Tongue (tissue), 3 donors: ENCODE measurements at places on chromosomes 5 and 9. TPM values are rescaled to one million over a fixed set of nuclear protein-coding genes. Genes with fewer than 3 reads are reported as not detected.
A peak's percentile ranks its signal among the peaks of the same experiment; 100 is the strongest.

- DNase-seq, result no peak
These were observed 17.4 kb upstream of the CAMSAP1 start for GRCh38 chr9:135924628-135925338.

DNA sequence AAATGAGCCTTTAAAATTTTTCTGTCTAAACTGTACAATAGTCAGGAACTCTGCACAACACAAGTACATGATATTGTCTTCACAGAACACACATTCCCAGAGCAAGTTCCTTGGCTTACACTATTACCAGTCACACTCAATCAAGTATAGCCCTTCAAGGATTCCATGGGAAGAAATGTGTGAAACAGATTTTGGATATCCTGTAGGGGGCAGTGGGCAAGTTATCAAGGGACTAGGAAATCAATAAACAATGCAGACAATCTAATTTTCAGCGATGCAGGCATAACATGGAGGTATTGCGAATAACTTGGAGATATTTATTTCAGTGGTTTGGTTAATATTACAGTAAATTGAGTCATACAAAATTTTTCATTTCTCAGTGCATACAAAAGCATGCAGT lies 1171.5 kb upstream of the NUDT12 start:
- no peak for DNase-seq

DNA sequence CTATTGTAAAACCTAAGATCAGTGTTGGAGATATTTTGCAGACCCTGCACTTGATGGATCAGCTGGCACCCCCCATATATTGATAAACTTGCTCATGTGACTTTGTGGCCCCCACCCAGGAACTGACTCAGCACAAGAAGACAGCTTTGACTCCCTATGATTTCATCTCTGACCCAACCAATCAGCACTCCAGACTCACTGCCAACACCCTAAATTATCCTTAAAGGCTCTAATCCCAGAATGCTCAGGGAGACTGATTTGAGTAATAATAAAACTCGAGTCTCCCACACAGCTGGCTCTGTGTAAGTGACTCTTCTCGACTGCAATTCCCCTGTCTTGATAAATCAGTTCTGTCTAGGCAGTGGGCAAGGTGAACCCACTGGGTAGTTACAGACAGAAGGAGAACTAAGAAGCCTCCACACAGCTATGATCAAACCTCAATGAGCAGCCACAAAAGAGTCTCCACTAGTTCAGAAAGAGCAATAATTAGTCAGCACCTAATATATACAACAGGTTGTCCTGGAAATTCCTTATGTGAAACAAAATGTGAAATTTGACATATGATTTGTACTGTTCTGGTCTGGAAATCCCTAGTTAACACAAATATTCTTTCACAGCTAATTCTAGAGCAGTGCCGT lies 52.2 kb downstream of the ACTL7B start:
- no peak for DNase-seq

DNA sequence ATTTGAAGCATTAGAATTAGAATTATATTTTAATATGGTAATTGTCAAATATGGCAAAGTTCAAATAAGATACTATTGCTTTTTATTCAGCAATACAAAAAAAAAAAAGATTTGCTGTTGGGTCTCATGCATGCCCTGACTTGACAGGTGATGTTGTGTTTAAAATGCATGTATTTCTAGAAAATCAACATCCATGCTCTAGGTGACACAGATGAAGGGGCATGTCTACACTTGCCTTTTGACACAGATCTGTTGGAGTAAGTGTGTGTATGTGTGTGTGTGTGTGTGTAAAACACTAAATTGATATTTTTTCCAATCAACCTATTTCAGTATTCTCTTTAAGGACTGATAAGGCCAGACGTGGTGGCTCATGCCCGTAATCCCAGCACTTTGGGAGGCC lies 38.1 kb upstream of the SMARCA2 start:
- no peak for DNase-seq

DNA sequence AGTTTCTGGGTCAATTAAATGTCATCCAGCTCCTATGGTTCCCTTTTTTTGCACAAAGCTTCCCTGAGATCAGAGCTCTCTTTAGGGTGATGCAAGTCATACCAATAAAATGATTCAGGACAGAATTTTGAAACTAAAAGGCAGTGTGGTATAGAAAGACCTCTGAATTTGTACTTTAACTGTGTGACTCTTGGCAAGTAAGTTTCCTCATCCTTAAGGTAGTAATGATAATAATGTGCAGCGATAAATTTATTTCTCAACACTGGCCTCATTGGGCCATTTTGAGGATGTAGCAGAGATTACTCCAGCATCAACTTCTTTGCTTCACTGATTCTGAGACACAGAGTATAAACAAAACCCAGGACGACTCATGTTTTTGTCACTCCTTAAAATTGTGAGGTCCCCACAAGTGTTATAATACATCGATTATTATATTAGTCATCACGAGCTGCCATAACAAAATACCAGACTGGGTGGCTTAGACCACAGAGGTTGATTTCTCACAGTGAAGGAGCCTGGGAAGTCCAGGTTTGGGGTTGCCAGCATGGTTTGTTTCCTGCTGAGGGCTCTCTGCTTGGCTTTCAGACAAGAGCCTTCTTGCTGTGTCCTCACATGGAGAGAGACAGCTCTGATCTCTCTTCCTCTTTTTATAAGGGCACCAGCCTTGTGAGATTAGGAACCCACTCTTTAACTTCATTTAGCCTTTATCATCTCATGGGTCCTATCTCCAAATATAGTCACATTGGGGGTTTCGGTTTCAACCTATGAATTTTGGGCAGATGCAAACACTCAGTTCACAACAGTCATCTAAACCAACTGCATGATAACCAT lies 293.0 kb downstream of the ZNF608 start:
- no peak for DNase-seq

DNA sequence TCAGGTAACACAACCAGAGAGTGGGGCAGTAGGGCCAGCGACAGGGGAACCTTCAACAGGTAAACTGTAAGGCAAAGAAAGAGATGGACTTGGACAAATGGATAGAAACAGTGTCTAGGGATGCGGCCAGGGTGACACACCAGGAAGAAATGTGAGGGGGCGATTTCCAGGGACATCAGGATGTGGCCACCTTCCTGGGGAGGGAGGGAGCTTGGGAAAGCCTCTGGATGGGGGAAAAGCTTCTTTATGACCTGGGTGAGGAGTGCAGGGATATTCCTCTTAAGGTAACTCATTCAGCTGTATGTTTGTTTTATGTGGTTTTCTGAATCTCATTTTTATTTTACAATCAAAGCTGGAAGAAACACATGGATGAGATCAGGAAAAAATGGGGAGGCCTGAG lies 11.9 kb upstream of the NXNL2 start:
- no peak for DNase-seq

DNA sequence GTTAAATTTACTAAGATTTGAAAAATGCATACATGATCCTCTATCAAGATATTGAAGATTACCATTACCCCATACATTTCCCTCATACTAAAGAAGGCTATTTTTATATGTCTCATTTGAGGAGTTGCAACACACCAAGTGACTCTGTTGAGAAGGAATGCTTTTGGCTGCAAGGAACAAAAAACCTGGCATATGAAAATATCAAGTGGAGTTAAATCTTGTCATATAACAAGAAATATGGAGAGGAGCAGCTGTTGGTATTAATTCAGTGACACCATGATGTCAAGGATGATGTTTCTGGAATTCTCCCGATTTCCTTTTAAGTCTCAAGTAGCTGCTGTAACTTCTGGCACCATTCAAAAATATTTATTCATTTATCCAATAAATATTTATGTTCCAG lies 193.8 kb downstream of the CSNK1G3 start:
- DNase-seq, result no peak

- no peak for DNase-seq
These were observed 11.4 kb downstream of the JADE2 start for GRCh38 chr5:134536876-134537275.

GRCh38 chr9:29830821-29831220 lies 2257.5 kb upstream of the C9orf72 start:
- DNase-seq, result peak; percentile 67

DNA sequence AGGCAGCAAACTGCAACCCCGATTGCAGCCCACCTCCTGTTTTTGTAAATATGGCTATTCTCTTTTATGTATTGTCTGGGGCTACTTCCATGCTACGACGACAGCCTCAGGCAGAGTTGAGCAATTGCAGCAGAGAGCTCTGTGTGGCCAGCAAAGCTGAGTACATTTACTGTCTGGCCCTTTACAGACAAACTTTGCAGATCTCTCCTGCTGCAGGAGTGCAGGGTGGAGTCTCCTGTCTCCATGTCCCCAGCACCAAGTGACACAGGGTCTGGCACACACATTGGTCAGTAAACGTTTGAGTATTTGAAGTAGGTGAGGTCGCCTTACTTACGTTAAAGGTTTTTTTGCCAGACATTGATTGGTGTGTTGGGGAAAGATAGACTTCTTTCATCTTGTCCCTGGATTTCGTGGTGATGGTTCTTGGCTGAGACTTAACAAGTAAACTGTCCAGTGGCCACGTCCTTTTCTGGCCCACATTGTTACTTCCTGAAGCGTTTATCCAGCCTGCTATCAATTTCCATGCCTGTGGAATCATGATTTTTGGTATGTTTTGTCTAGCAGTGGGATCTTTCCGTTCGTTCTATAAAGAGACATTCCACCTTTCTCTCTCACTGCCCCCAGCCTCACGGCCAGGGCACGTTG lies 27.2 kb downstream of the PRRC2B start:
- DNase-seq, result no peak

- DNase-seq, result no peak
These were observed 3.6 kb upstream of the PAX5 start for GRCh38 chr9:37037503-37038301.

DNA sequence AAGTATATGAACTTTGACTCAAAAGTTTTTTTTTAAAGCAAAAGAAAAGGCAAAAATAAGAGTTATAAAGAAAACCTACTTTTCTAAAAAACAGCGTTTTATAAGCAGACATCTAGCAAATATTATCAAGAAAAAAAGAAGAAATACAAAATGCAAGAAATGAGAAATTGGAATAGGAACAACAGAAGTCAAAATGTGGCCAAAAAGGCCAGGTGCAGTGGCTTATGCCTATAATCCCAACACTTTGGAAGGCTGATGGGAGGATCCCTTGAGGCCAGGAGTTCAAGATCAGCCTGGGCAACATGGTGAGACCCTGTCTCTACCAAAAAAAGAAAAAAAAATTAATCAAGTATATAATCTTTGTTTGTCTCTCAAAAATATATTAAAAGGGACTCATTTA lies 35.9 kb downstream of the APTX start:
- no peak for DNase-seq

DNA sequence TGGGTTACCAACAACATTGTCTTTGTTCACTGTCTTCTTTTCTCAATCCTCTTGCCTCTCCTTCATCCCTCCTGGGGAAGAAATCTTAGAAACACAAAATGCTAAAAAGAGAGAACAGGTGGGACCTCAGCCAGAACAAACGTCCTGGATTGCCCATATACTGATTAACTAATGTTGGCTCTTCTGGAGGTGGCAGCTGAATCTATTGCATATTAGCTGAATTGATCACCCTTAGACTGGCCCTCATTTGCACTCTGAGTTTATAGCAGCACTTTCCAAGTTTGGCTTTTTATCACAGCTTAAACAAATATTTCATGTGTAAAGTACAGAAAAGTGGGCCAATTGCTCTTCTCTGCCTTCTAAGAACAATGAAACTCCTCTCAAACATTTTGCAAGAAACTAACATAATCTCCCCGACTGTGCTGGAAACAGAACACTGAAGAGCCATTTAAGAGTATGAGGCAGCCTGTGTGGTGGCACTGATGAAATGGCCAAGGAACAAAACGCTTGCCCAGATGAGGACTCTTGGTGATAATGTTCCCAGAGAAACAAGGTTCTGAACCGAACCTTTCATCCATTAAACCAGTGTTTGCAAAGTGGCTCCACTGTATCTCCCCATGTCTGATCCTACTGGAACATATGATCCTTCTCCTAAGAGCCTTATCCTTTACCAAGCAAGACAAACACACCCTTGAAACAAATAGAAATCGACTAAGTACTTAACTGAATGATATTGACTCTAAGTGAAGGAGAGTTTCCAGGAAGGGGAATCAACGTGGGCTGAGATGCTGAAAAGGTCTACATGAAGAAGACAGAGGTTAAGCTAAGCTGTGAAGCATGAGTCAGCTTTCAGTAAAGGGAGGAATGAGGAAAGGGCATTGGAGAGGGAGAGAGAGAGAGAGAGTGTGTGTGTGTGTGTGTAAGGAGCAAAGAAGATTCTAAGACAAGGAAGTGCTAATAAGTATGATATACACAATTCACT lies 83.2 kb upstream of the LIFR start:
- no peak for DNase-seq

- no peak for DNase-seq
These were observed 781.2 kb downstream of the MTRR start for GRCh38 chr5:8650186-8650585.

DNA sequence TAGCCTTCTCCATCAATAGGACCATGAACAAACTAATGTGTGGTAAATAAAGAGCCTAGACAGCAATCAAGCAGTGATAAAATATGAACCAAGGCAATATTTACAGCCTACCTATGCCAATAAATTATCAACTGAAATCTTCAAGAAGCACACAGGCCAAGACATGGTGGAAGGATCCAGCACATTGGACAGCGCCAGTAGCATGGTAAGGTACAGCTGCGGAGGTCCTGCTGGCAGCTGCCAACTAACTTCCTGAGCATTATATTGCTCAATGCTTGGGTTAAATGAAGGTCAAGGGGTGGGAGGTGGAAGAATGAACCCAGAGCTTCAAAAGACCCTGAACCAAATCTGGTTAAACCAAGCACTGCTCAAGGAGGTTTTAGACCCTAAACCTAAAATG lies 16.5 kb upstream of the SPDL1 start:
- DNase-seq, result peak; percentile 15

DNA sequence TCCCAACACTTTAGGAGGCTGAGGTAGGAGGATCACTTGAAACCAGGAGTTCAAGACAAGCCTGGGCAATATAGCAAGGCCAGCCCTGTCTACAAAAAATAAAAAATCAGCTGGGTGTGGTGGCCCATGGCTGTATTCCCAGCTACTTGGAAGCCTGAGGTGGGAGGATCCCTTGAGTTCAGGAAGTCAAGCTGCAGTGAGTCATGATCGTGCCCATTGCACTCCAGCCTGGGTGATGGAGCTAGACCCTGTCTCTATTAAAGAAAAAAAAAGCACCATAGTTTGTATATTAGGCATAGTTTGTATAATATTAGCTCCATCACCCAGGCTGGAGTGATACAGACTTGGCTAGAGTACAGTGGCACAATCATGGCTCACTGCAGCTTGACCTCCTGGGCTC lies 9.6 kb upstream of the NME5 start:
- DNase-seq, result no peak

- no peak for DNase-seq
These were observed 159.5 kb upstream of the CDH10 start for GRCh38 chr5:24804221-24804681.

- DNase-seq, result peak; percentile 22
These were observed 237.6 kb downstream of the TENT4A start for GRCh38 chr5:6950860-6951259.

DNA sequence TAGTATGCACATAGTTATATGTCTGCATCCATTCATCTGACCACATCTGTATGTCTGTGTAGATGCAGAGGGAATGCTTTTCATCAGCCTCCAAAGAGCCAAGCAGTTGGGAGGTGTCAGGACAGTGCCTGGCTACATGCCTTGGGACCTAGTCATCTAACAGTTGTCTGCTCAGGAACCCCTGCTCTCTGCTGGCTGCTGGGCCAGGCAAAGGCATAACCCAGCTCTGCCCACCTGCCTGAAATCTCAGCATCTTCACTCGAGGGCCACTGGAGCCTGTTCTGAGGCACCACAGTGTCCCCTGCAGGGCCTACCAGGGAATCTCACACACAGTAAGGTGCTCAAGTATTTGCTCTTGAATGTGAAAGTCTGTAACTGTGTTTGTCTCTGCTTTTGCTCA lies 3.7 kb downstream of the C9orf50 start:
- peak; percentile 48 for DNase-seq

The ARL15 gene
- 56.6 TPM for total RNA-seq

The AK8 gene
- total RNA-seq, result 0.31 TPM

The CDC20B gene
- total RNA-seq, result not detected

The PCDHA13 gene
- total RNA-seq, result 0.31 TPM

The ELAVL2 gene
- 1.8 TPM for total RNA-seq

The OGN gene
- 195 TPM for total RNA-seq
